ENCODE measurements at places on chromosomes 5 and 9.

GRCh38 chr9:131402738-131403492 lies 9.0 kb downstream of the PRRC2B start:
- no peak for DNase-seq

DNA sequence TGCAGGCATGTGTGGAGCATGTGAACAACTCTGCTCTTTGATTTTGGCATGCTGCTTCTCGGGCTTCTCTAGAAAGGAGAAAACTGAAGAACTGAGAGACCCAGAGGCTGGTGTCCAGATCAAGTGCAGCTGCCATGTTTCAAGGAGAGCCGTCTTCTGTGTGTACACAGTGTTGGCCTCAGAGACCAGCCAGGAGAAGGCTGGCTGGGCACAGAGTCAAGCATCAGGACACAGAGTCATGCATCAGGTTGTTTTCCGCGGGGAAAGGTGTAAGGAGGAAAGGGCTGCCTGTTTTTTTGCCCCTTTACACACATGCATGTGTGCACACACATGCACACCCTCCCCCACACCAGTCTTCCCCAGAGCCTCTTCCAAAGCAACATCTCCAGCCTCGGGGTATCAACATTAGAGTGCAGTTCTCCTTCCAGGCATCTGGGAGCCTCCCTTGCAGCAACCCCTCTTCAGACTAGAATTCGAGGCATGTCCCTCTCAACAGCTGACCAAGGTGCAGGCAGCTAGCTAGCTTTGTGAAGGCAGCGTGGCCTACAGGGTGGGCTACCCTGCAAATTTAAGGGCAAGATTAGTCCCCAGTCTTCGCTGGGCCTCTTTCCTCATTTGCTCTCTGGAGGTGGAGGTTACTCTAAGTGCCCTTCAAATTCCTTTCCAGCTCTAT lies 180.9 kb downstream of the AOPEP start:
- DNase-seq = no peak

- DNase-seq = no peak
These were observed 235.8 kb downstream of the TMEM38B start for GRCh38 chr9:105930011-105930627.

DNA sequence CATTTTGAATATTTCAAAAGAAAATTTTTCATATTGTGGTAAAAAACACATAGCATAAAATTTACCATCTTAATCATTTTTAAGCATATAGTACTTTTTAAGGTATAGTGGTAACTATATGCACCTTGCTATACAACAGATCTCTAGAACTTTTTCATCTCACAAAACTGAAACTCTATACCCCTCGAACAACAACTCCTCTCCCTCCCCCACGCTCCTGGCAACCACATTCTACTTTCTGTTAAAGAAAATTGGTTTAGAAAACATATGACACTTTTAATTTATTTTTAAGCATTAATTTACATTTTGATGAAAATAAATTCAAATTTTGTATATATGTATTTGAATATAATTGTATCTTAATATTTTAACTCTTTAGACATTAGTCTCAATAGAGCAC lies 147.2 kb upstream of the EFNA5 start:
- DNase-seq = no peak

- DNase-seq = no peak
These were observed 201.9 kb upstream of the ISL1 start for GRCh38 chr5:51181208-51181894.
